IgD-negative memory B cell (primary cell): ENCODE measurements at places on chromosomes 4 and X. TPM values are rescaled to one million over a fixed set of nuclear protein-coding genes. Genes with fewer than 3 reads are reported as not detected.

The HSFX2 gene
- 0.16 TPM for polyA plus RNA-seq

The IL3RA gene
- polyA plus RNA-seq, result 0.66 TPM

The PABPC1L2B gene
- not detected for polyA plus RNA-seq

The TCEAL5 gene
- not detected for polyA plus RNA-seq

The PROM1 gene
- not detected for polyA plus RNA-seq

The CT55 gene
- polyA plus RNA-seq, result not detected

The PLXNB3 gene
- polyA plus RNA-seq, result not detected

The ABCG2 gene
- not detected for polyA plus RNA-seq

The TMSB15C gene
- 0.66 TPM for polyA plus RNA-seq

The TLR6 gene
- polyA plus RNA-seq, result 13.6 TPM

The SCML1 gene
- 0.56 TPM for polyA plus RNA-seq

The EPGN gene
- polyA plus RNA-seq, result not detected

The GAGE2A gene
- not detected for polyA plus RNA-seq

The TEC gene
- polyA plus RNA-seq, result 4.0 TPM

The ZNF732 gene
- polyA plus RNA-seq, result 0.16 TPM

The RAB33A gene
- polyA plus RNA-seq, result 11.3 TPM

The PAGE5 gene
- not detected for polyA plus RNA-seq

The EGFL6 gene
- not detected for polyA plus RNA-seq
